ENCODE measurements at places on chromosomes 16 and 17. TPM values are rescaled to one million over a fixed set of nuclear protein-coding genes. Genes with fewer than 3 reads are reported as not detected.

COX4I1 gene
- total RNA-seq = 531 TPM

WNK4 gene
- not detected for total RNA-seq

DNAAF8 gene
- total RNA-seq = 0.61 TPM

PRKCB gene
- total RNA-seq = 8.0 TPM

ITGB4 gene
- total RNA-seq = 3.1 TPM

CRHR1 gene
- total RNA-seq = not detected

KRTAP1-1 gene
- total RNA-seq = not detected

SOST gene
- not detected for total RNA-seq

VMO1 gene
- 6.1 TPM for total RNA-seq

MYH13 gene
- not detected for total RNA-seq

NPIPA7 gene
- total RNA-seq = 12.7 TPM

PDE6G gene
- total RNA-seq = 1.8 TPM

CD300LB gene
- 0.28 TPM for total RNA-seq

ESRP2 gene
- total RNA-seq = 0.32 TPM

KRT28 gene
- not detected for total RNA-seq

ACAP1 gene
- total RNA-seq = 54.7 TPM

WDR45B gene
- 63.5 TPM for total RNA-seq

EDC4 gene
- 48.8 TPM for total RNA-seq

ITGA2B gene
- 0.51 TPM for total RNA-seq

AOC3 gene
- total RNA-seq = 133 TPM

PSMD12 gene
- 21.6 TPM for total RNA-seq

SLC52A1 gene
- total RNA-seq = not detected

OR1F1 gene
- not detected for total RNA-seq

ODAD4 gene
- 0.50 TPM for total RNA-seq

SLC6A2 gene
- total RNA-seq = 4.9 TPM

PYDC1 gene
- total RNA-seq = not detected

TMEM88 gene
- total RNA-seq = 17.7 TPM

CES3 gene
- total RNA-seq = 1.1 TPM

ASPHD1 gene
- 7.0 TPM for total RNA-seq

PLXDC1 gene
- total RNA-seq = 4.5 TPM

CTRB2 gene
- 8.4 TPM for total RNA-seq

SLFN14 gene
- not detected for total RNA-seq

PRSS27 gene
- 1.5 TPM for total RNA-seq

ABCA6 gene
- total RNA-seq = 16.7 TPM

KRTAP2-3 gene
- total RNA-seq = not detected

SLC12A3 gene
- not detected for total RNA-seq

NKD1 gene
- total RNA-seq = 1.6 TPM

GOSR1 gene
- 51.7 TPM for total RNA-seq

HID1 gene
- total RNA-seq = 9.9 TPM

FAM83G gene
- 3.4 TPM for total RNA-seq

KNOP1 gene
- total RNA-seq = 8.1 TPM

RAI1 gene
- 29.2 TPM for total RNA-seq

ATXN7L3 gene
- 43.8 TPM for total RNA-seq

NPIPB6 gene
- total RNA-seq = not detected

AATK gene
- total RNA-seq = 0.89 TPM

CHST6 gene
- 38.0 TPM for total RNA-seq

PPY gene
- not detected for total RNA-seq

SYCE1L gene
- total RNA-seq = not detected

SLC38A7 gene
- 19.7 TPM for total RNA-seq

STUB1 gene
- total RNA-seq = 165 TPM

DBNDD1 gene
- total RNA-seq = 4.8 TPM

CPNE7 gene
- total RNA-seq = 0.36 TPM

MAPK7 gene
- 94.1 TPM for total RNA-seq

Data from adrenal gland (tissue), 19 donors.